AG08396 (cell line): ENCODE measurements at places on chromosomes 1 and 21.

GRCh38 chr21:25390701-25391100 is 216.6 kb downstream of the MRPL39 start:
- no peak for DNase-seq

DNA sequence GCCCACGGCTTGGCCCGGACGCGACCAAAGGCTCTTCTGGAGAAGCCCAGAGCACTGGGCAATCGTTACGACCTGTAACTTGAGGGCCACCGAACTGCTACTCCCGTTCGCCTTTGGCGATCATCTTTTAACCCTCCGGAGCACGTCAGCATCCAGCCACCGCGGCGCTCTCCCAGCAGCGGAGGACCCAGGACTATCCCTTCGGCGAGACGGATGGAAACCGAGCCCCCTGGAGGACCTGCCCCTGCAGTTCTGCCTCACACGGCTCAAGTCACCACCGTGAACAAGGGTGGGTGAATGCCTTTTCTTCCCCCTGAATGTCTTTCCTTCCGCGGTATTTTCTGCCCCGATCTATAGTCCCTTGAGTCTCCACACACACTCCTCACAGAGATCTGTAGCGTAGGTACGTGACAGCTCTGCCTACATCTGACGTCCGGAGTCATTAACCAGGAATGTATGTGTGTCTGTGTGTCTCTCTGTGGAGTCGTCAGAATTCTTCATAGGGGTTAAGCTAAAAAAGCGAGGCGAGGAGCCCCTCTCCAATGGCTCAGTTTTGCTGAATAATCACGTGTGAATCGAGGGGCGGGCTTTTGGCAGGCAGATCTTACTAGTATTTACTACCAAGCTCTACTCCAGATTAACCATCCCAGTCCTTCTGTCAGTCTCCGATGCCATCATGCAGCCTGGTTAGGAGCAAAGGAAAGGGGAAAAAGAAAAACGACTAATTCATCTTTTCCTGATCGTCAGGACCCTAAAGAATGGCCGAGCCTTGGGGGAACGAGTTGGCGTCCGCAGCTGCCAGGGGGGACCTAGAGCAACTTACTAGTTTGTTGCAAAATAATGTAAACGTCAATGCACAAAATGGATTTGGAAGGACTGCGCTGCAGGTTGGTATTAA is at the start of gene CDKN2C:
CDKN2C (plus strand) TSS at position 635 of the 898 bp plus-strand sequence; CDS start at position 759, 124 bp downstream.
- DNase-seq, result peak; percentile 77

- DNase-seq, result no peak
Measured at GRCh38 chr1:9728451-9729295, 77.1 kb downstream of the PIK3CD start.

- no peak for DNase-seq
Measured at GRCh38 chr1:117570988-117571409, 34.8 kb upstream of the TENT5C start.

DNA sequence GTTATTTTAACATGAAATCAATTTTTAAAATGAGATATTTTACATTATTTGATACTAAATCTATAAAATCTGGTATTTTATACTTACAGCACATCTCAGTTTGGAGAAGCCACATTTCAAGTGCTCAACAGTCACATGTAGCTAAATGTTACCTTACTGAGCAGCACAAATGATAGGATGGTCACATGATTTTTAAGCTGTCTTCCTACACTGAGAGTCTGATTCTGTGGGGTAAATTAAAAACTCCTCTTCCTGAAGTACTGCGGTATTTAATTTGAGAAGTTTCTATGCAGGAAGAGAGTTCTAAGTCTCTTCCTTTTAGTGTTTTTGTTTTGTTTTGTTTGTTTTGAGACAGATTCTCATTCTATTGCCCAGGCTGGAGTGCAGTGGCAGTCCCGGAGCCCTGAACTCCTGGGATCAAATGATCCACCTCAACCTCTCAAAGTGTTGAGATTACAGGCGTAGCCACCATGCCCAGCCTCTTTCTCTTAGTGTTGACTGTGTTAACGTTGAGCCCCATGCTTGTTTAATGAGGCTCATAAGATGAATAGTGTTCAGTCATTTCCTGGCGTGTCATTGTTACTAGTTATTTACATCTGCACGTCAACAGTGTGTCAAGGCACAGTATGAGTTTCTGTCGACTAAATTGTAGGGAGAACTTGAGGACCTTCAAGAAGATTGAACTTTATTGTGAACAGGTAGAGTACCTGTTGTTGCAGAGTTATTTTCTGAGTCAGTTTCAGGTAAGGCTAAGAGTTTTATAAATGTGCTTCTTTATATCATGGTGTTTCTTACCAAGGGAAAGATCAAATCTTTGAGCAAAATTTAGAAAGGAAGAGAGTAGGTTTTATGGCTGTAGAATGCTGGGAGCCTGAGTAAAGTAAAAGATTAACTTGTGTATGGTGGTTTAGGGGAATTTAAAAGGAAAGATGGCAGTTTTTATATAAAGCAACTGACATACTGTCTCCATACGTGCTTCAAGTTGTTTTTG is 3.3 kb downstream of the CNST start:
- no peak for DNase-seq

DNA sequence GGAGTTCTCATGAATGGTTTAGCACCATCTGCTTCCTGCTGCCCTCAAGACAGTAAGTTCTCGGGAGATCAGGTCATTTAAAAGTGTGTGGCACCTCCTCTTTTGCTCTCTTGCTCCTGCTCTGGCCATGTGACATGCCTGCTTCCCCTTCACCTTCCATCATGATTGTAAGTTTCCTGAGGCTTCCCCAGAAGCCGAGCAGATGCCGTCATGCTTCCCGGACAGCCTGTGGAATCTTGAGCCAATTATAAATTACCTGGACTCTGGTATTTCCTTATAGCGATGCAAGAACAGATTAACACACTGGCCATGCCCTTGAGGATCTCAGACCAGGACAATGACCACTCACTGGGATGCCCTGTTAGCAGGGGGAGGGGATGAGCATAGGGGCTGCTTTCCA is 212.3 kb downstream of the MATN1 start:
- no peak for DNase-seq

DNA sequence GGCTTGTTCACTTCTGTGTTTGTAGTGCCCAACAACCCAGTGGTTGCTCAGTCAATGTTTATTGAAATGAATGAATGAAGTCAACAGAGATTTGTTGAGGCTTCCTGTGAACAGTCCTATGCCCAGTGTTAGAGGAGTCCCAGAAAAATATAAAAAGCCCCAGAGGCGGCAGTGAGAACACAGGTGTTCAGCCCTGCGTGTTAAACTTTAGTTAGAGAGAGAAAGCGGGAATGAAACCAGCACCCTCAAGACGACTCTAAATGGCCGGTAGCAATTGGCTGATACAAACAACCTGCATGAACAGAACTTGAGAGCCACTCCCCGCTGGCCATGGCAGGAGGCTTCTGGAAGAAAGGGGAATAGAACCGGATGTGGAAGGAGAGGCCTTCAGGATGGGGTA is 22.6 kb downstream of the TMEM51 start:
- no peak for DNase-seq

- DNase-seq, result no peak
Measured at GRCh38 chr1:9262096-9262986, 27.8 kb downstream of the H6PD start.

DNA sequence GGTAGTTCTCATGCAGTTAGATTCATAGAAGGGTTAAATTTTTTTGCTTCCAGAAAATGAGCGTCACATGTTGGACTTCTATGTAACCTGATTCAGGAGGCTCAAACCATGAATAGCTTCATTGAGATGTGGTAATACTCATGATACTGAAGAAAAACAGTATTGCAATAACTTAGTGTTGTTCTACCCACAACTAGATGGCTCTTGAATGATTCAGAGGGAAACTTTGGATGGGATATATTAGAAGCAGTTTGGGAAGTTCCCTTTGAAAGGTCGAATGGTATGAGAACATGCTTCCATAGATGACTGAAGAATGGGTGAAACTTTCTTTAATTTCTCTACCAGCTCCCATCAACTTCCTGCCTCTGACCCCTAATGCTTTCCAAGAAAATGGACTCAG is 211.7 kb upstream of the PTGFR start:
- peak; percentile 47 for DNase-seq

GRCh38 chr1:64597113-64597512 is 127.2 kb downstream of the CACHD1 start:
- no peak for DNase-seq

GRCh38 chr1:113275083-113275482 is 115.2 kb upstream of the MAGI3 start:
- no peak for DNase-seq

DNA sequence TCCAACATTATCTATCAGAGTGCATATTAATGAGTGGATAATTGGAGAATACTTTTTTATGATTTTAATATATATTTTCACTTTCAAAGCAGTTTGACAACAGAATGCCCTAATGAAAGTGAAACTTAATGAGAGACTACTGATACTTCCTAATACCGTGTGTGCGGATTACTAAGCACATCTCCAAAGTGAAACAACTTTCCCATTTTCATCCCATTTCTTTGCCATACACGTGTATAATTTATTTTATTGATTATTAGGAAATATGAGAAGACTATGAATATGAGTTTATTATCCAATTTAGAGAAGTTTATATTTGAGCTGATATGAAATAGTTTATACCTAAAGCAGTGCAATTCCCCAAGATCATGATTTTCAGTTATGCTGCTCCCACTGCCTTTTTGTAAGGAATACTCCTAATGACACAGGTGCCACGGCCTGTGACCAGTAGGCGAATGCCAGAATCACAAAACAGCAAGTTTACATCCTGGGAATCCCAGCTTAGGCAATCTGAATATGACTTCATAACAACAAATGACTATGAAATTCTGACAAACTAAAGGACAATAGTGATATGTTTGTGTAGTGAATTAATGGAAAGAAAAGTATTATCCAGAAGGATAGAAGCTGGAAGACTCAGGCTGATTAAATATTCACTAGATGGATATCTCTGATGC is 202.9 kb downstream of the NCAM2 start:
- no peak for DNase-seq

- DNase-seq, result no peak
Measured at GRCh38 chr1:213457186-213457585, 406.1 kb downstream of the RPS6KC1 start.

DNA sequence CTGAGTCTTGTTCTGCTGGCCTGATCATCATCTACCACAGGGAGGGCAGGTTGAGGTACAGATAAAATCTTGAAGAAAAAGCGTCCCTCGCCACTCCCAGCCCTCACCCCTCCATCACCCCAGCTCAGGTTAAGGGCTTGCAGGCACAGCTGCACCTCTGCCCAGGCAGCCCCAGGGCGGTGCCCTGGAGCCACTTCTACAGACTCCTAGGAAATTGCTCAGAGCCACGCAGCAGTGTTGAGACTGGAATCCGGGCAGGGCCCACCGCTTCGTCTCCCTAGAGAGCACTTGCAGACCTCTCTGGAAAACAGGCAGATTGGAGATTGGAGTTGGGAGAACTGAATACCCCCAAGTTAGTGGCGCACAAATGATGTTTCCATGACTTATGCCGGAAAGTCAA is 35.3 kb downstream of the VN1R5 start:
- DNase-seq, result no peak

- DNase-seq, result peak; percentile 25
Measured at GRCh38 chr1:39720094-39720999, 18.3 kb upstream of the PPIE start.

- DNase-seq, result no peak
Measured at GRCh38 chr1:19178734-19179398, 31.2 kb downstream of the UBR4 start.

- DNase-seq, result no peak
Measured at GRCh38 chr1:29868096-29868495, 631.8 kb downstream of the PTPRU start.

- DNase-seq, result no peak
Measured at GRCh38 chr1:180085331-180085730, 69.3 kb upstream of the QSOX1 start.

- no peak for DNase-seq
Measured at GRCh38 chr21:17688912-17689874, 76.5 kb upstream of the BTG3 start.

- DNase-seq, result no peak
Measured at GRCh38 chr1:93734999-93735398, 53.4 kb upstream of the BCAR3 start.

- no peak for DNase-seq
Measured at GRCh38 chr1:1034439-1034781, 14.5 kb downstream of the AGRN start.
